Activated gamma-delta T cell treated with Interleukin-2 at 50 U/mL for 16 hours (primary cell): ENCODE measurements at places on chromosomes 2 and 18.
A peak's percentile ranks its signal among the peaks of the same experiment; 100 is the strongest.

GRCh38 chr2:127044977-127045661 lies 61.8 kb downstream of the BIN1 start:
- DNase-seq, result no peak

- no peak for DNase-seq
Observed at GRCh38 chr2:219470429-219470828, 28.3 kb upstream of the GMPPA start.

DNA sequence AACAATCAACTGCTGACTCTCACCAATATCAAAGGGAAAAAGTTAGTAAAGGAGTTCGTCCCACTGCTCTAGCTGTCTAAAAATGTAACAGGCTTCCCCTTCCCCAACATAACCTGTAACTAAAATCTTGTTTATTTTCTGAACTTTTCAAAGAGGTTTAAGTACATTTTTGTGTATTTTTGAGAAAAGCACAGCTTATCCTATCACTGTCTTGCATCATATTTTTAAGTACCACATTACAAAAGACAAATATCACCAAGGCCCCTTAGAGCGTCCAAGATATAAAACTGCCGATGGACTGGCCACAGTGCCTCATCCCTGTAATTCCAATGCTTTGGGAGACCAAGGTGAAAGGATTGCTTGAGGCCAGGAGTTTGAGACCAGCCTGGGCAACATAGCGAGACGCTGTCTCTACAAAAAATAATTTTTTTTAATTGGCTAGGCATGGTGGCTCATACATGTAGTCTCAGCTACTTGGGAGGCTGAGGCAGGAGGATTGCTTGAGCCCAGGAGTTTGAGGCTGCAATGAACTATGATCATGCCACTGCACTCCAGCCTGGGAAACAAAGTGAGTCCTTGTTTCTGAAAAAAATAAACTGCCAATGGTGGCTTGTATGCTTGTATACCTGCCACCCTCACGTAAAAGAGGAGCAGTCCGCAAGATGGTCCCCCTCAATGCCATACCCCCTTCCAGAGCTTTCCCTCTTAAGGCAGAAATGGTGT lies 21.2 kb upstream of the LAPTM4A start:
- DNase-seq, result no peak

- DNase-seq, result no peak
Observed at GRCh38 chr2:212451786-212452231, 86.8 kb downstream of the ERBB4 start.

GRCh38 chr18:60259052-60259681 lies 113.4 kb downstream of the MC4R start:
- DNase-seq, result no peak

DNA sequence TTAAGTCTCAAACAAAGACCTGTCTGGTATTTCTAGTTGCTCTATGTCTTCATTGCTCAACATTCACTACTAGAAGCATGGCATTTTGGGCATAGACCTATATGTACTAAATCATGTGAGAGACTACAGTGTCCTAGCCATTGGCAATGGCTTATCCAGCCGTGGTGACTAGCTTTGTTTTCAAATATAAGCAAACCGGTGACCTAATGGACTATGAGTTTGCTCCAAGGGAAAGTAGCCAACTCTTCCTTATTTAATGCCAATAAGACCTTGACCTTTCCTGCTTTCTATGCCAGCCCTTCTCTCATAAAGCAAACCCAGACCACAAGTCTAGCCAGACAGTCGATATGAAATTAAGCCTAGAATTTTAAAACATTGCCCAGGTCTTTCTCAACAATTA lies 113.7 kb upstream of the CREB1 start:
- no peak for DNase-seq

- DNase-seq, result no peak
Observed at GRCh38 chr2:208224802-208225201, 30.1 kb downstream of the IDH1 start.

- DNase-seq, result no peak
Observed at GRCh38 chr18:78721238-78721875, 258.3 kb upstream of the SALL3 start.

DNA sequence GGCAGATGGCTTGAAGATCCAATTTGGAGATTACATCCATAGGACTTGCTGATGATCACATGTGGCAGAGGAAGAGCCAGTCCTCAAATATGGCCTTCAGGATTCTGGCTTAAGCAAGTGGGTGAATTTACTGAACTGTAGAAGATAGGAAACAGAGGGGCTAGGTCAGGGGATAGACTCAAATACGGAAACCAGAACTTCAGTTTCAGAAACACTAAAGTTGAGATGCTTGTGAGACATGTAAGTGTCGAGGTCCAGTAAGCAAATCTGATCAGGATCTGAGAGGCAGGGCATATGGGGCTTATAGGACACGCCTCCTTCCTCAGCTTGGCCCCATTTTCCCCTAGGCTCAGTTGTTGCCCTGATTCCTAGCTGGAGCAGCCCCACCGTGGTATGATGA lies 107.7 kb downstream of the LBH start:
- DNase-seq, result no peak

DNA sequence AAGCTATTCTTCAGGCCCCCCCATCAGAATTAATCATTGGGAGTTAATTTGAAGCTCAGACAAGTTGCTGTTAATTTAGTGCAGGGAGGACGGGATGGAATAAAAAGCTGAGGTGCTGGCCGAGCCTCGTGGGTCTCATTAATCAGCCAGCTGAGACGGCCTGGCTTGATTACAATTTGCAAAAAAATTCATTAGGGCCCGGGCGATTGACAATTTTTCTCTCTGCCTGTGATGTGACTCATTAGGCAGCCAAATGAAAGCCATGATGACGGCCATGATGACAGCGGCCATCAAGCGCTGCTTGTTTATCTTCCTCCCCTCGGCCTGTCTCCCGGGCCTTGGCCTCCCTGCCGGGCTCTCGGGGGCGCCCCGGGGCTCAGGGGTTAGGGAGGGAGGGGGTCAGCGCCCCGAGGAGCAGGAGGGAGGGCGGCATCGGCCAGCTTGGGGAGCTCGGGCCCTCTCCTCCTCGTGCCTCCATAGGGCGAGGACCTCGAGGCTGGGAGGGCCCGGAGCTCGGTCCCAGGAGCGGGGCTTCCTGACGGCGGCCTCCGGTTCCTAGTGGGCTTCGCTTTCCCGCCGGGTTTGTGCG lies 5.2 kb downstream of the GBX2 start:
- no peak for DNase-seq

DNA sequence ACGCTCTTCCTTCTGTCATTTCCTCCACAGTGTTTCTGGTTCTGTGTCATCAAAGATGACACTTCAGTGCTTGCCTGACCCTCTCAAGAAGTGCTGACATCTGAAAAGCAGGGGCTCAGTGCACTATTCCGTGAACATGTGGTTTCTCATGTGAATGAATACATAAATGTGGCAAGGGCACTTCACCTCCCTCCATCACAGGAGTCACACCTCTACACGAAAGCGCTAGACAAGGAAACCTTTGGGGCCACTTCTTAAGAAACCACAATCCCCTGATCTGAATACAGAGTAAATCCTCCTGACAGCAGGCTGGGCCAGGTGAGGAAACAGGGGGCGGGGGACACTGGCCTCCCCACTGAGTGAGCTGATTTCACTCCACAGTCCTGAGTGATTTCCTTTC lies 145.8 kb upstream of the ACAA2 start:
- DNase-seq, result peak; percentile 16
